Smooth muscle cell of trachea (primary cell): ENCODE measurements at places on chromosomes 5 and 9. TPM values are rescaled to one million over a fixed set of nuclear protein-coding genes. Genes with fewer than 3 reads are reported as not detected.

BNC2 gene
- 36.1 and 52.5 TPM in 2 replicates for total RNA-seq

PPP2CA gene
- 64.7 and 117 TPM in 2 replicates for total RNA-seq

HARS2 gene
- total RNA-seq: 32.7 and 40.9 TPM in 2 replicates

ABO gene
- not detected in 2 replicates for total RNA-seq

ACTL7B gene
- total RNA-seq: not detected in 2 replicates

FRRS1L gene
- total RNA-seq: under 0.01 and 0.50 TPM in 2 replicates

NOXA1 gene
- total RNA-seq: 0.73 and 1.7 TPM in 2 replicates

SLC45A2 gene
- total RNA-seq: under 0.01 TPM in 1 of 2 replicates, not detected in the other

GPR151 gene
- not detected in 2 replicates for total RNA-seq

HEMGN gene
- total RNA-seq: not detected in 2 replicates

RNF183 gene
- not detected in 2 replicates for total RNA-seq

KCNV2 gene
- not detected in 2 replicates for total RNA-seq

BTNL3 gene
- total RNA-seq: not detected in 2 replicates

FLT4 gene
- total RNA-seq: under 0.01 and 0.15 TPM in 2 replicates

FOXI1 gene
- not detected in 2 replicates for total RNA-seq

PIP5KL1 gene
- total RNA-seq: 3.3 and 6.1 TPM in 2 replicates

IL4 gene
- not detected in 2 replicates for total RNA-seq

PCDHA10 gene
- under 0.01 and 0.17 TPM in 2 replicates for total RNA-seq

CCL21 gene
- not detected in 2 replicates for total RNA-seq

CD72 gene
- total RNA-seq: 2.0 and 3.5 TPM in 2 replicates

ROR2 gene
- total RNA-seq: 20.9 and 29.8 TPM in 2 replicates

ECSCR gene
- 0.33 and 1.2 TPM in 2 replicates for total RNA-seq

ACTBL2 gene
- not detected in 2 replicates for total RNA-seq

ERCC8 gene
- total RNA-seq: 18.9 and 30.7 TPM in 2 replicates

FGFR4 gene
- 20.1 and 36.7 TPM in 2 replicates for total RNA-seq
